Foreskin fibroblast (primary cell): ENCODE measurements at places on chromosomes 2 and 18.

DNA sequence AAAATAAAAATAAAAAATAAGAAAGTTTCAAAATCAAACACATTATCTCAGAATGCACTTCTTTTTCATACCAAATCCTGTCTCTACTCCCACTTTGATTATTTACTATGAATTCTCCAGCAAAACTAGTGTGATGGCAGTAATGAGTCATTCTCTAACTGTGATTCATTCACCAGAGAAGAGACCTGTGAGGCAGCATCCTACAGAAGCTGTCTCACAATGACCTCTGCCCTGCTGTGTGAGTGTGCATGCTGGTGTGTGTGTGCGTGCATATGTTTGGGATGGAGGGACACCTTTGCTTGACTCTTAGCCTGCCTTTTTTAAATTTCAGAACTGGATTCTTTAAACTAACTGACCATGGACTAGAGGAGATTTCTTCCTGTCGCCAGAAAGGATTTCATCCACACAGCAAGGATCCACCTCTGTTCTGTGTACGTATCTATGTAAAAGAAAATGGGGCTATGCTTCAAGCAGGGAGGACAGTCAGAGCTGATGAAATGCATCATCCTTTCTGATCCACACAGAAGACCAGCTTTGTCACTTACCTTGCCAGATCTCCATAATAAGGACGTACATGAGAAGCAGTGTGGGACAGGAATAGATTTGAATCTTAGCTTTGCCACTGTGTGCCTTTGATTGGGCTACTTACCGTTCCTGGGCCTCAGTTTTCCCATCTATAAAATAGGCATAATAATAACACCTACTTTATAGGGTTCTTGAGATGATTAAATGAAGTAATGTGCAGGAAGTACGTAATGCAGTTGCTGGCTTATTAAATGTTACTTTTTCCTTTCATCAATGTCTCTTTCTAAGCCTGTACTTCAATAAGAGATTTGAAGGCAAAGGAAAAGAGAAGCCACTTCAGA is 31.2 kb downstream of the STAMBP start:
- DNase-seq = peak; percentile 92

- DNase-seq = no peak
Observed at GRCh38 chr2:242015108-242016065, 145.9 kb downstream of the RTP5 start.

DNA sequence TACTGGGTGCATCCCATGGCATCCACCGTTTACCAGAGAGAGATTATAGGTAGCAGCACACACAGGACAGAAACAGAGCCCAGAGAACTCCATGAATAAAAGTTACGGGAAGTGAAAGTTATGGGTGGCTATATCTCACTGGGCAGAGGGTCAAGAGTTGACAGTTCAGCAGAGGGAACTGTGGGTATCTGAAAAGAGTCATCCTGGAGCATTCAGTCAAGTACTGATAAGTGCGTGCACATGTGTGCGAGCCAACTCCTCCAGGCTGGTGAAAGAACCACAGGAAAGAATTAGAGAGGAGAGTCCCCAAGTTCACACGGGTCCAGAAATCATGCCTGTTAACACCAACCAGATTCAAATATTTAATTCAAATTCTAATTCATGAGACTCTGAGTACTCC is 1588.2 kb downstream of the LRP1B start:
- DNase-seq = peak; percentile 37

DNA sequence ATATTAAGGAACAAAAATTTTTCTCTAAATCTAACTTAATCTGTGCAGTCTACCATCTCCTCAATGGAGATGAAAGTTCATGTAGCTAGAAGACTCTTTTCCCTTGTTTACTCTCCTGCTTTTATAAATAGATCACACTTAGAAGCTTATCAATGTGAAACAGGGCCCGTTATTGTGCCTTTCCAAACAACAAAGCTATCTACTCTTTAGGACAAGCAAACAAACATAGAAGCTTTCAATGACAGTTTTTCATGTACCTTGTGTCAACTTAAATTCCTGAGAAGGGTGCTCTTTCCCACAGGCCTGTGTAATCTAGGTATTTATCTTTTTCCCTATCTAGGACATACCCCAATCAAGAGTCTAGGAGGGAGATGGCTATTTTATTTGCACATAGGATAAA is 247.8 kb upstream of the CWC22 start:
- DNase-seq = no peak

GRCh38 chr18:8116341-8117005 is 492.8 kb upstream of the RAB12 start:
- peak; percentile 87 for DNase-seq

- DNase-seq = no peak
Observed at GRCh38 chr2:28355521-28356094, 37.0 kb upstream of the FOSL2 start.

DNA sequence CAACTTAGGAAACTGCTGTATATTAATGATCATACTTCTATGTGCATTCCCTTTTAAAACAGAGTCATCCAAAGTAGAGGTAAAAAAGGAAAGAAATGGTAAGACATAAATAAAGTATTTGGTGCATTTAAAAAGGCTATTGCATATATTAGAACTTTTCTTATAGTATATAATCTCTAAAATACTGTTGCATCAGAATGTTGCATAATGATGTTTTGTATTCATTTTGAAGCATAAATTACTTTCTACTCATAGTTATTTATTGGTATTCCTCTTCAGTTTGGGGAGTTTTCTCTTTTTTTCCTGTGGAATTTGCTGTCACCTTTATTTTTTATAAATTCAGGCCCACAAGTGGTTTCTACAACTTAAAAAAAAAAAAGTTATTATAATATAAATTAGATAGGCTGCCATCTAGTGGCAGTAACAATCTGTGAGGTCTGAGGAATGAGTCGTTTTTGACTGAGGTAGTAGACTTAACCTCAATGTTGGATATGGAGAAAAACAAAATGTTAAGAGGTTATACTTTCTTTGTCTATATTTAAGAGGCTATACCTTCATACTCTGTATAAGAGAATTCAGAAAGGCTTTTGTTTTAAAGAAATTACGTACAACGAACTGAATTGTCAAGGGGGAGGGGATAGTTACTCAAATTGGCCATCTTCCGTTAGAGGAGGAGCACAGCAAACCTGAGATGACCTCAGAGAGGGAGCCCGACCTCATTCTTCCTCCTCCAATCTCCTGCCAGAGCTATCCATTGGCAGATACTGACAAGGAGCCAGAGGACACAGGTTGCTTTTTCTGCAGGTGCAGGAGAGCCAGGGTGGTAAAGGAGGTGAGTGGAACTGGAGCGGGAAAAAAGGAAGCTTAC is 23.8 kb downstream of the ANKAR start:
- peak; percentile 62 for DNase-seq

GRCh38 chr2:239337877-239338484 is 62.8 kb downstream of the HDAC4 start:
- DNase-seq = no peak
